Sigmoid colon (tissue), 7 donors: ENCODE measurements at places on chromosomes 16 and 17. TPM values are rescaled to one million over a fixed set of nuclear protein-coding genes. Genes with fewer than 3 reads are reported as not detected.

Gene ZG16
- total RNA-seq: not detected

Gene HS3ST2
- total RNA-seq: 0.55 TPM

DNA sequence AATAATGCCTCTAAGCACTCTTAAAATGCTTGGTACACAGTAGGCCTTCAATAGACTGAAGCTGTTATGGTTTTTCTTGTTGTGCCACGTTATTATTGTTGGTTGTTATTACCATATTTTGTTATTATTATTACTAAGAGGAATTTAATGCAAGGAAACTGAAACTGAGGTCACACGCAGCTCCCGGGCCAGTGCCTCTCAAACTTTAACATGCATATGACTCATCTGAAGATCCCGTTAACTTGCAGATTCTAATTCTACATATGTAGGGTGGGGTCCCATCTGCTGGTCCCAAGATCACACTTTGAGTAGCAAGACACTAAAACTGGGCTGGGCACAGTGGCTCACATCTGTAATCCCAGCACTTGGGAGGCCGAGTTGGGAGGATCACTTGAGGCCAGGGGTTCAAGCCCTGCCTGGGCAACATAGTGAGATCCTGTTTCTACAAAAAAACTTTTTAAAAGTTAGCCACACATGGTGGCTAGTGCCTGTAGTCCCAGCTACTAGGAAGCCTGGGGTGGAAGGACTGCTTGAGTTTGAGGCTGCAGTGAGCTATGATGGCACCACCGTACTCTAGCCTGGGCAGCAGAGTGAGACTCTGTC lies 888 bp downstream of the ACSM5 start:
- no peaks in the 10 kb centered on the region for H3K4me1 ChIP-seq
- H3K27ac ChIP-seq: no peak overlapping the region
- no peaks in the 10 kb centered on the region for H3K27me3 ChIP-seq
- peak overlapping the region; percentile 13 for H3K4me3 ChIP-seq
- H3K36me3 ChIP-seq: no peaks in the 10 kb centered on the region
- DNase-seq: no peak

GRCh38 chr17:50266384-50267073 lies 7.7 kb upstream of the TMEM92 start:
- peak; percentile 91 for DNase-seq
- peak overlapping the region; percentile 80 for H3K27ac ChIP-seq
- H3K27me3 ChIP-seq: no peaks in the 10 kb centered on the region
- peaks cover 63% of the 10 kb centered on the region for H3K4me1 ChIP-seq

DNA sequence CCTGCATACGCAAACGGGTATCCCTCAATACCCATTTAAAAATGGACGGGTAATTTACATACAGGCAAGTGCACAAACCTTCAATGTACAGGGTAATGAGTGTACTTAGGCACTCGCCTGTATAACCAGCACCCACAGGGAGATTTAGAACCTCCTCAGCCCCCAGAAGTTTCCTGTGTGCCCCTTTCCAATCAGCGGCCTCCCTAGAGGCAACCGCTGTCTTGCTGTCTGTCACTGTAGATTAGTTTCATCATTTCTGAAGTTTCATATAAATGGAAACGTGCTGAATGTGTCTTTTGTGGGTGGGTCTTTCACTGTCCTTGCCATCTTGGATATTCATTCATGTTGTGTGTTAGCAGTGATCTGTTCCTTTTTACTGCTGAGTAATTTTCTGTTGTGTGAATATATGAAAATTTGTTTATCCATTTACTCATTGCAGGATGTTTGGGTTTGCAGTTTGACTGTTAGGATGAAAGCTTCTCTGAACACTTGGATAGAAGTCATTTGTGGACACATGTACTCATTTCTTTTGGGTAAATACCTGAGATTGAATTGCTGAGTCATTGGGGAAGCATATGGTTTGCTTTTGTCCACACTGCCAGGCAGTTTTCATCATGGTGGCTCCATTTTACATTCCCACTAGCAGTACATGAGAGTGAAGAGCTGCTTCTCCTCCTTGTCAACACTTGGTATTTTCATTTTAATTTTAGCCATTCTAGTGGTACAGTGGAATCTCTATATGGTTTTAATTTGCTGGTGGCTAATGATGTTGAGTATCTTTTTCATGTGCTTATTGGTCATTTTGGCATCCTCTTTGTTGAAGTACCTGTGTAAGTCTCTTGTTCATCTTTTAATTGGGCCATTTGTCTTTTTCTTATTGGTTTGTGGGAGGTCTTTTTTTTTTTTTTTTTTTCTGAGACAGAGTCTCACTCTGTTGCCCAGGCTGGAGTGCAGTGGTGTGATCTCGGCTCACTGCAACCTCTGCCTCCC lies 2.1 kb upstream of the ADCY7 start:
- DNase-seq: no peak
- no peak overlapping the region for H3K27ac ChIP-seq

GRCh38 chr16:3542601-3543373 lies 34.4 kb downstream of the NLRC3 start:
- H3K27ac ChIP-seq: no peak overlapping the region
- DNase-seq: no peak
- no peaks in the 10 kb centered on the region for H3K4me1 ChIP-seq
- no peak overlapping the region for H3K4me3 ChIP-seq
- no peaks in the 10 kb centered on the region for H3K36me3 ChIP-seq
- H3K27me3 ChIP-seq: no peaks in the 10 kb centered on the region

Gene SSTR5
- not detected for total RNA-seq

GRCh38 chr16:17470908-17471718 lies at the start of gene XYLT1:
XYLT1 (minus strand) TSS chr16:17470960; CDS start chr16:17470796, 164 bp downstream.
- peaks cover 8% of the 10 kb centered on the region for H3K27me3 ChIP-seq
- H3K36me3 ChIP-seq: no peaks in the 10 kb centered on the region
- H3K27ac ChIP-seq: peak within 1 kb of the TSS; percentile 86
- peak within 1 kb of the TSS; percentile 88 for H3K4me3 ChIP-seq

Gene NPTX1
- 36.9 TPM for total RNA-seq

- H3K4me3 ChIP-seq: no peak overlapping the region
- no peaks in the 10 kb centered on the region for H3K4me1 ChIP-seq
- no peak overlapping the region for H3K27ac ChIP-seq
- no peaks in the 10 kb centered on the region for H3K36me3 ChIP-seq
Measured at GRCh38 chr17:80485846-80486245, 9.4 kb upstream of the NPTX1 start.

Gene KRTAP9-4
- not detected for total RNA-seq

GRCh38 chr17:59530531-59530930 lies 34.9 kb upstream of the DHX40 start:
- no peak overlapping the region for H3K27ac ChIP-seq
- no peaks in the 10 kb centered on the region for H3K4me1 ChIP-seq
- H3K36me3 ChIP-seq: no peaks in the 10 kb centered on the region
- no peak for DNase-seq

DNA sequence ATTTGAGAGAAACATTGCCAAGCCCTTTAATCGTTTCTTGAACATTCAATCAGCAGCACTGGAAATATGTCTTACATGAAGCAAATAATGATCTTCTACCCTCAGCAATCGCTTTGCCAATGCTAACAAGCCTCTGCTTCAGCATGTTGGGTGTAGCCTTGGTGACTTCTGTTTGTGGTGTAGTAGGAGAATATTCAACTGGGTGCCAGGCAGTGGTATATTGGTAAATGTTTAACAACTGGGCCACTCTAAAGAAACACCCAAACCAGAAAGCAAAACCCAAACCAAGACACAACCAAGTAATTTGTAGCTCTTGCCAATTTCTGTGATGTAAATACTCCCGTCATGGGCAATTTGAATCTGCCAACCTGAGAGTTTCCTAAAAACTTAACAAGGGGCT lies 9.7 kb downstream of the CDH13 start:
- H3K4me3 ChIP-seq: no peak overlapping the region
- H3K4me1 ChIP-seq: peaks cover 8% of the 10 kb centered on the region
- no peak for DNase-seq

DNA sequence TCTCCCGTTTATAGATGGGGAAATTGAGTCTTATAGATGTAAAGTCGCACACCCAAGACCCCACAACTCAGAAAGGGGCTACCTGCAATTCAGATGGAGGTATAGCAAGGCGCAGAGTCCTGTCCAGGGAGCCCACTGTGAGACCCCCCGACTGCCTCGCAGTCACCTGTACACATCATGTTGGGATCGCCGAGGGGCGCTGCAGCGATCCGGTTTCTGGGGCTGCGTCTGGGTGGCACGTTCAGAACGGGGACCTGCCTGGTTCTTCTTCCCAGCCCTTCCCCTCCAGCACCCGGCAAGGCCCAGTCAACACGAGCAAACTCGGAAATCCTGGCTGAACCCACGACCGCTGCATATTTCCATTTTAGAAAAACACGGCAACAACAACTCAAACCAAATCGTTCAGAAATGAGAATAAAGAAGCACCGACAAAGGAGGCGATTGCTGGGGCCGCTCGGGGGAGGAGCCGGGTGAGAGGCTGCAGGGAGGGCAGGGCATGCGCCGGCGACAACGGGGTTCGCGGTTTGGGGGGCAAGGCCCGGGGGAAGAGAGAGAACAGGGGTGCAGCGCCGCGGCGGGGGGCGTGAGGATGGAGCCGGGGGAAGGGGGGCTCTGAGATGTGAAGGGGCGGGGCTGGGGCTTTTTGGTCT lies 643 bp downstream of the HSDL1 start:
- peak overlapping the region; percentile 78 for H3K27ac ChIP-seq
- no peak for DNase-seq
- H3K27me3 ChIP-seq: no peaks in the 10 kb centered on the region

DNA sequence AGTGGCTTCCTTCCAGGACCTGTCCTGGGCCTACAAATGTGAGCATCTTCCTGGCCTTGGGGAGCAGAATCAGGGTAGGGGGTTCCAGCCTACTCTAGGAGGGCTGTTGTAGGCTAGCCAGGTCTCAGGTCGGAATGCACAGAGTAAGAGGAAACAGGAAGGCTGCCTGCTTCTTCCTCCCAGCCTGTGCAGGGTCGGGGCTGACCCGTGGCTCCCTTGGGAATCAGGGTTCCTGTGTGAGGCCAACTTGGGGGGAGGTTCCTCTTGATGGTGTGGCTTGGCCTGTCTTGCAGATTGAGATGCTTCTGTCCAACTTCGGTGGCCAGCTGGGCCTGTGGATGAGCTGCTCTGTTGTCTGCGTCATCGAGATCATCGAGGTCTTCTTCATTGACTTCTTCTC lies 32.3 kb downstream of the SCNN1G start:
- no peaks in the 10 kb centered on the region for H3K36me3 ChIP-seq
- H3K27ac ChIP-seq: no peak overlapping the region
- H3K4me3 ChIP-seq: no peak overlapping the region
- DNase-seq: no peak
